ENCODE measurements at places on chromosomes 5 and 9. TPM values are rescaled to one million over a fixed set of nuclear protein-coding genes. Genes with fewer than 3 reads are reported as not detected.
A peak's percentile ranks its signal among the peaks of the same experiment; 100 is the strongest.

GRCh38 chr9:306907-307306 is 92.2 kb downstream of the DOCK8 start:
- DNase-seq, result no peak

DNA sequence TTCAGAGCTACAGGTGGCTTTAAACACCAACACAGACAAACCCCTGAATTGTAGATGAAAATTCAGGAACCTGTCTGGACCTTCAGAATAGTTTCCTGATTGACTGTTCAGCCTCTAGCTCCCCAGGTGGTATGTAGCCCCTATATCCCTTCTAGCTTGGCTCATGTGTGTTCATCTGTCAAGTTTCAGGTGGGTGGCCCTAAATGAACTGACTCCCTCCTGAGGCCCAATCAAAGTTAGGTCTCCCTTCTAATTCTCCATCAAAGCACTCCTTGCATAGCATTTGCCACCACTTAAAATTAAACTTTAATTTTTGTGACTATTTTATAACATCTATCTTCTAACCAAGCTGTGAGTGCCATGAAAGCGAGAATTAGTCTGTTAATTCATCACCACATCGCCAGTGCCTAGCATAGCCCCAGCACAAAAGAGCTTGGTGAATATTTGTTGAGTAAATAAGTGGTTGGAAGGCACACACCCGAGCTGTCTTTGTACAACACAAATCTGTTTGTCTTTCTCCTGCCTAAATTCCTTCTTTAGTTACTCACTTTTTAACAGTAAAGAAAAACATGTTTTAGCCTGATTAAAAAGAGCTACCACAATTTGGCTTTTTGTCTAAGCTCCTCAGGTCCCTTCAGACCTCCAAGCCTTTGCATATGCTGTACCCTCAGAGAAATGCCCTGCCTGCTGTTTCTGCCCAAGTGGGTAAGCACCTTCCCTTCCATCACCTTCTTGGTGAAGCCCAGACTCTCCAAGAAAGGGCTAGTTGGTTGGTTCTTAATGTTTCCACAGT is 138.1 kb upstream of the HMHB1 start:
- no peak for DNase-seq

SPINK5 gene
- 0.21 TPM for total RNA-seq

DNA sequence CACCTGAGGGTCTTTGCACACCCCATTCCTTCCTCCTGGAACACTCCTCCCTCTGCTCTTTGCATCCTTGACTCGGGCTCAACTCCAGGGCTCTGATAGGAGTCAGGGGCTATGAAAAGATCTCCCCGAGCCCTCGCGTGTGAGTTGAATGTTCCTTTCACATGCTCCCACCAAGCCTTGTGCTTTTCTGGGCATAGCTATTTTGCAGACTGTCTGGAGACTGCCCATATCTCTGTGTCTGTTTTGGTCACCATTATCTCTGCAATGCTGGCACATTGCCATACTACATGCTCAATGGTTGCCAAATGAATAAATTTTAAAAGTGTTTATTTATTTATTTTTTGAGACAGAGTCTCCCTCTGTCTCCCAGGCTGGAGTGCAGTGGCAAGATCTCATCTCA is 56.9 kb upstream of the PLPP1 start:
- DNase-seq, result no peak

DNA sequence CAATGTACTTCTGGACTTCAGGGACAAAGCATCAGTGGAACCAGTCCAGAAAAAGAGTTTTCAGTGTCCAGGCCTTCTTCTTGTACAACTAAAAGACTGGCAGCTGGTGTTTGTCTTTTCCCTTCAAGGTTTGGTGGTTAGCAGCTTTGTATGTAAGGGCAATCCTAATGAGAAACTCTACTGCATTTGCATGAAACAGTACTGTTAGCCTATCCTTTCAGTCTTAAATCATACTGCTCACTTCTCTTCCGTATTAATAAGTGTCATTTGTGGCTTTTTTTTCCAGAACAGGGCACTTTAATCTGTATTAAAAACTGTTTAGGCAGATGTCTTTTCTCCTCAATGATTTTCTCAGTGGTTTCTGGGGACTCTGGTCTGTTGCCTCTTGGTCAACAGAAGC is 48.9 kb downstream of the FAM174A start:
- DNase-seq, result no peak

SPOCK1 gene
- 8.9 TPM for total RNA-seq

DNA sequence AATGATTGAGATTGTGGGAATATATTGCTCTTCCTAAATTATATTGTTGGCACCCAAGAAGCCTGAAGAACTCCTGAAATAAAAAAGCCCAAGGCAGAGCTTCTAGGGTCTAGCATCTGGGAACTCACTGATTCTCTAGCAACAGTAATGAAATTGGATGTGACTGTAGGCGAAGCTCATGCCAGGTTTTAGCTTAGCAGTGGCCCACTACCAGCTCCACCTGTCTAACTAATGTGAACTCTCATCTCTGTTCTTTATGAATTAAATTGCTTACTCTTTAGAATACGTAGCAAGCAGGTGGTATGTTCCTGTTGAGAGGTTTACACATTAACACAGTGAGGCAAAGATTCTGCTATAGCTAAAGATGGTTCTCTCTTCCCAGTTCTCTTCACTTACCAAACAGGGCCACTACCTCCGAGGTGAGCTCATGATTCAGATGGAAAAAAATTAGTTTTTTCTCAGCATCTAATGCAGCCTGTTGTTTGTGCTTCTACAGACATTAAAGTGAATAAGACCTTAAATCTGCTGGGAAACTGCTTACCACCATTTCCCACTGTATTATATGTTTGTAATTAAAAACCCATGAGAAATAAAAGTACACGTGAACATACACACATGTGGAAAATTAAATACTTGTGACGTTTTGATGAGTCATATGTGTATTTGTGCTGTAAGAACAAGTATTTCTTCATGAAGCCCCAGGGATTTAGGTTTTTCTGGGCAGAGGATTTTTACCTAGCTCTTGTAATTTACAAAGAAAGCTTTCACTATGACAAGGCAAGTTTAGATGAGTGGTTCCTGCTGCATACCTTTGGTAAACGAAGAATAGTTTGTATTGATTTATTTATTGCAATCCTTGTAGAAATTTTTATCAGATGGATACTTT is 360.1 kb downstream of the KDM4C start:
- DNase-seq, result no peak

FBXL7 gene
- total RNA-seq, result 15.3 TPM

DNA sequence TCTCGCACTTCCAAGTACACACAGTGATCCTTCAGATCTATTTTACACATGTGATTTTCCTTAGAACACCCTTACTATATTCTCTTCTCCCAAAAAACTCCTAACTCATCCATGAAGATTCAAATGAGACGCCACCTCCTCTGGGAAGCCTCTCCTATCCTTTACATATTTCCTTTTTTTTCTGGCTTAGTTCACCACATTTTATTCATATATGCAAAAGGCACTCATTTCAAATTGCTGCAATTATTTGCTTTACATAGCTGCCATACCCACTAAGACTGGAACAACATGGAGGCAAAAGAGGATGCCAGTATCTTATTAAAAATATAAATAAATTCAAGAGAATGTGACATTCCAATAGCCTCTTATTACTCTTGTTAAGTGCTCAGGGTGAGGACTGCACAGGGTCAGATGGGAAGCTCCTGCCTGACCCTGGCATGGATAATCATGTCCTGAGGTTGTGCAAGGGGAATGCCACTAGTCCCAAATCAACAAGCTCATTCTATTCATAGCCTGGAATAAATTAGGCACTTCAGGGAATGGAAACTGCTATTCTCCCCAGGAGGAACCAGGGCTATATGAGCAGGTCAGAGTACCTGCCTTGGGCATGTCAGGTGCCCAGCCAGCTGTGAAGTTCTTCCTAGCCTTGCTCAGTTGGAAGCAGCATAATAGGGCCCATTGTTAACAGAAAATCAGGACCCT is 262.9 kb downstream of the FBXL17 start:
- no peak for DNase-seq

DNA sequence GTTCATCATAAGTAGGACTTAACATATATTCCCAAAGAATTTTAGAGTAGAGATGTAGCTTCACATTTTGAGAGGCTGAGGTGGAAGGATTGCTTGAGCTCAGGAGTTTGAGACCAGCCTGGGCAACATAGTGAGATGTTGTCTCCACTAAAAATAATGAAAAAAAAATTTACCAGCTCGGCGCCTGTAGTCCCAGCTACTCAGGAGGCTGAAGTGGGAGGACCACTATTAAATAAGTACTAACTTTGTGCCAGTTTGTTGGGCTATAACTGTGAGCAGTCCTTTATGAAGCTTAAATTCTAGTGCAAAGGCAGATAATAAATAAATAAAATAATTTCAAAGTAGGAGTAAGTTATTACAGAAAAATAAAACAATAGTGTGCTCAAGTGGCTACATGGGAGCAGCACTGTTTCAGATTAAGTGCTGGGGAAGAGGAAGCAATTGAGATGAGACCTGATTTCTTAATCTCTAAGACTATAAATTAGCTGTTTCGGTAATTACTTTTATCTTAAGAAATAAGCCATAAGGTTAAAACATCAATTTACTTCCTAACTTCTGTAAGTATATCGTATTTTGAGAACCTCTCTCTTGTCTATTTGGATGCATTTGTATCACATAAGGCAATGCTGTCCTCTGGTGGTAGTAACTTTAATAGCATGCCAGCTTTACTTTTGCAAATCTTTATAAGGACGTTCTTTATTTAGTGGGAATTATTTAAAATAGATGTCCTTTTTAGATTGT is 98.9 kb downstream of the CSNK1G3 start:
- DNase-seq, result peak; percentile 18

SLC6A19 gene
- not detected for total RNA-seq

DNA sequence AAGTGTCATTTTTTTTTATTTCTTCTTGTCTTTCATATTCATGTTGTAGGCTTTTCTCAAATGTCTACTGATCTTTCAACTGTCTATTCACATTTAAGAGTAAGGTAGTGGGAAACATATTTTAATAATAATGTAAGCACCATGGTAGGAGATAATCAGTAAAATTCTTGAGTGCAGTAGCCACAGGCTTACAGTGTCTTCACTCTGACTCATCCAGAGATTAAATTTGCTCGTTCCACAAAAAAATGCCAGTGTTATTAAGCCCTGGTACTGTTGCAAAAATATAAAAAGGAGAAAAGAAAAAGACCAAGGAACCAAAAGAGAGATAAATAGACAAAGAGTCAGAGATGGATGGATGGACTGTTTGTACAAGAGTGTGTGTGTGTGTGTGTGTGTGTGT is 43.0 kb downstream of the PARP8 start:
- no peak for DNase-seq

DNA sequence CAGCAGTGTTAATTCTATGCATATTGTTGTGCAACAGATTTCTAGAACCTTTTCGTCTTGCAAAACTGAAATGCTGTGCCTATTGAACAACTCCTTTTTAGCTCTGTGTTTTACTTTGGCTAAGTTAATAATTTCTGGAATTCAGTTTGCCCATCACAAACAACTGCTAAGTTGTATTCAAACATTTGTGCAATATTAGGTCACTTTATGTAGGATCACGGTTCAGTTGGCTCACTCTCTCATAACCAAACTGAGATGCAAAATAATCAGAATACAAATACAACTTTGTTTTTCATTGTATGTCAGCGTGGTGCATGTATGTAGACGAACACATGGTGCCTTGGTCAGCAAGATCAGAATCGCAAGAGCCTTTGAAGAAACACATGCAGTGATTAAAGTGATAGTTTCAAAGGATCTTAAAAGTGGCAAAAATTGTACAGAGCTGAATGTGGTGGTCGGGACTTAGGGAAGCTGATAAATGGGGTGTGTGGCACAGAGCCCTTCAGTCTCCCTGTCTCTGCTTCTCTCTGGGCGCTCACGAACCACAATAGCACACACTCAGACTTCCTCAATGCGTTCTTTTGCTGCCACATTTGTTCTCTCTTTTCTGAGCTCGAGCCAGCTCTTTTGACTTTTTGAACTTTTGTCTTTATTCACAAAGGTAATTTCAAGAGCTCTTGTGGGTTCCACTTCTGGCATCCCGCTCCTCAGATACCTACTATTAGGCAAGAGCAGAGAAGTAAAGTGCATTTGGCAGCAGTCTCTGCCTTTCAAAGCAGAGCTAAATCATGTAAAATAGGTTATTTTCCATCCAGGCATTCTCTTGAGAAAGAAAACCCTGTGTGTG is 112.4 kb upstream of the CTSL start:
- no peak for DNase-seq

DNA sequence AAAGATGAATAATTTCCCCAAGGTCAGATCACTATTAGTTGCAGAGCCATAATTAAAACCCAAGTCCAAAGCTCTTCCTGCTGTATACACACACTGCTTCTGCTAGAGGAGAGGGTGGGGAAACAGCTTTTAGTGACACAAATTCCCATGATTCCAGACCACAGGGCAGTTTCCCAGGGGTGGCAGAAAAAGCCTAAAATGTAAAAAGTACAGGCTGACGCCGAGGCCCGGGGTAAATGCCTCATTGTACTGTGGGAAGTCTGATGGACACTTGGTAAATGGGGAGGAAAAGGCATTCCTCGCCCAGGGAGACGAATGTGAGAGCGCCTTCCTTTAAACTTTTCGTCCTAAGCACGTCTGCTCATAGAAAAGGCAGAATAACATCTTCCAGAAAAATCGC is 65.7 kb downstream of the DENND1A start:
- DNase-seq, result no peak

DNA sequence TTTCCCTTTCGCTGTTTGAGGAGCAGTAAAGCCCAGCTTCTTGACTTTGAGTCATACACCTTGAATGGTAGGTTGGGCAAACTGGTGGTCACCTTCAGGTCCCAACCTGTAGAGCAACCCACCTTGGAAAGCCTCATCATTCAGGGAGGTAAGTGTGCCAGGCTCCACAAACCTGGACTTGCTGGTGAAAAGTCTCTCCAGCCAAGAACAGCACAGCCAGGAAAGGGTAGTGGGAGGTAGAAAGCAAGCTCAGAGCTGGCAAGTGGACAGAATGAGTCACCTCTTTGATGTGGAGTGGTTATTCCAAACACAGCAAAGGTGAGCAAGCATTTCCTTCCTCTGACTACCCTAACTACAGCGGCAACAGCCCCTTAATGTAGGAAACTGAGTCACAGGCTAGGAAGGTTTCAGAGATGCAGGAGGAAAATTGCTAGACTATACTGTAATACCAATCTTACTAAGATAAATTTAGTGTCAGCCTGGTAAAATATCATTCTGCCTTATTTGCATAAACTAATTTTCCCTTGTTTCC is 117.5 kb upstream of the MTAP start:
- no peak for DNase-seq

- no peak for DNase-seq
Measured at GRCh38 chr5:155027993-155028629, 14.6 kb downstream of the KIF4B start.

EIF4E1B gene
- total RNA-seq, result not detected

GRCh38 chr9:134912126-134912840 is 5.4 kb downstream of the FCN1 start:
- no peak for DNase-seq

Measured in urinary bladder (tissue), 4 donors.